ENCODE measurements at places on chromosomes 12 and 14.
A peak's percentile ranks its signal among the peaks of the same experiment; 100 is the strongest.

GRCh38 chr14:100281286-100282082, 24.8 kb downstream of the SLC25A29 start:
- no peak for DNase-seq

- no peak for DNase-seq
These were observed 1.7 kb upstream of the HOXC9 start for GRCh38 chr12:53998110-53998899.

GRCh38 chr14:96160076-96160912, 44.3 kb upstream of the BDKRB2 start:
- no peak for DNase-seq

- peak; percentile 7 for DNase-seq
These were observed 49.1 kb upstream of the CAND1 start for GRCh38 chr12:67220065-67220464.

DNA sequence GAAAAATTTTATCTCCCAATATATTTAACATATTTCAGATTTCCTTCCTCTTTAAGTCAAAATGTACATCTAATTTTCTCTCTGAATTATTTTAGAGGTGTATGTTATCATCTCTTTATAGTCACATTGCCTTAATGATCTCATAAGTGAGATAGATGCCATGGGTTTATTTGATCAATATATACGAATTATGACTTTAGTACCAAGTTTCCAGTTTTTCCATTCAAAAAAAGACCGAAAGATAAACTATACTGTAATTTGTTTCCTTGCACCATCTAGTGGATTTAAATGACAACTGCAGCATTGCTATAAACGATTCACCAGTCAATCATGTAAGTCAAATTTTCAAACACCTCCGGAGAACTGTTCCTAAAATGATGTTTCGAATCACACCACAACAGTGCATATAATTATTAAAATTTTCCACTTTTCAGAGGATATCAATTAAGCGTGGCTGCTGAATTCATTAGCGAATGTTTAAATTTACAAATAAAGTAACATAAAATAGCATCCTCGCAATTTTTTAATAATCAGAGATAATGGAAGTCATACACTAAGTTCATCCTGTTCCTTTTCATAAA, 419 bp upstream of the ATXN7L3B start:
- DNase-seq = peak; percentile 80

DNA sequence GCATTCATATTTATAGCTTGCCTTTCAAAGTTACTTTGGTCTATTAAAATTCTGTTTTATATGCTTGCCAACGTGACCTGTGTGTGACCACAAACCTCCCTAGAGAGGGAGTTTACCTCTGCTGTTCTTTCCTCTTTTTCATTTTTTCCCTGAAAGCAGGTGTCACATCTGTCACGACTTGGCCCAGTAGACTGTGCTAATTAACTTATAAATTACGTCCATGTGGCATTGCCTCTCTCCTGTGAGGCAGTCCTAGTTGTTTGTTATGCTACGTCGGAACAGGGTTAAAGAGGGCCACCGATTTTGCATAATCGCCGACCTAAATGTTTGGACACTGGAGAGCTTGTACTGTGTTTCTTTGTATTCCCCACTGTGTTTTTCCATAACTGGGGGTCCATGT, 343.9 kb upstream of the FLRT2 start:
- no peak for DNase-seq

- no peak for DNase-seq
These were observed 1005.5 kb downstream of the NRXN3 start for GRCh38 chr14:79175671-79176070.

DNA sequence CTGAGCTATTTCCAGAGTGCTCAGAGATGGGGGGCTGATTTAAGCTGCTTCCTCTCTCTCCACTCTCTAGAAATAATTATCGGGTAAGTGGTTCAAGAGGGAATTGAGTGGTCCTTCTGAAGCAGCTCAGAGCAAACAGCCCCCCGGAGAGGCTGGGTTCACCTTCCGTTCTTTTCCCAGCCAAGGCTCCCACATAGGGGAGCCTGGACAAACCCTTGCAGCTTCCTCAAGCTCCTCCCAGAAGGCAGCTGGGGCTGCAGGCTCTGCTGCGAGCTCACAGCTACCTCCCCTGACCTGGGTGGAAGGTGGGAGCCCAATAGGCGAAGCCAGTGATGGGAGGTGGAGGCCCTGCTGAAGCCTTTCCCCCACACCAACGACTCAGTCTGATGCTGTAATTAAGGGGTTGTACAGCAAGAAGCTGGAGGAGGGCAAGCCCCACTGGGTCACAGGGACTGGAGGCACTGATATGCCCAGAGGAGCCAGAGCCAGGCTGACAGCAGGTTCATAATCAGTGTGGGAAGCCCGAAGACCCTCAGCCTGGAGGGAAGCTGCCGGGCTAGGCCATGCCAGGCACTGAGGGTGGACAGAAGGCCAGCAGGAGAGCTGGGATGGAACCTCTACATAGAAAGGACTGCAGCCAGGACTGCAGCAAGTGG, 52.4 kb downstream of the ARL6IP4 start:
- peak; percentile 26 for DNase-seq

GRCh38 chr12:39062266-39062996, 157.0 kb upstream of the CPNE8 start:
- no peak for DNase-seq

DNA sequence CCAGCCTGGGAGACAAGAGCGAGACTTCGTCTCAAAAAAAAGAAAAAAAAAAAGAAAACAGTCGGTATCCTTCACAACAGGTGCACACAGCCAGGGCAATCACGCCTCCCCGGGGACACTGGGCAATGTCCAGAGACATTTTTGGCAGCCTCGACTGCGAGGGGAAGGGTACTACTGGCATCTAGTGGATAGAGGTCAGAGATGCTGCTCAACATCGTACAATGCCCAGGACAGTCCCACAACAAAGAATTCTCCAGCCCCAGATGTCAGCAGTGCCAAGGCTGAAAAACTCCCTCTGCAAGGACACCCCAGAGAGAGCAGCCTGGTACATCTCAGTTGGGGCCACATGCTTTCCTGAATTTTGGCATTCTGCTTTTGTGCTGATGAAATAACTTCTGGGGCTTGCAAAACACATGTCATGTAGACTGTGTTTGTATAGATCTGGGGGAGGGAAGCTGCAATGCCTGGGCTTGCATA, 21.5 kb downstream of the ALDH2 start:
- DNase-seq = no peak

GRCh38 chr14:94633121-94633520, 20.9 kb downstream of the SERPINA3 start:
- no peak for DNase-seq

DNA sequence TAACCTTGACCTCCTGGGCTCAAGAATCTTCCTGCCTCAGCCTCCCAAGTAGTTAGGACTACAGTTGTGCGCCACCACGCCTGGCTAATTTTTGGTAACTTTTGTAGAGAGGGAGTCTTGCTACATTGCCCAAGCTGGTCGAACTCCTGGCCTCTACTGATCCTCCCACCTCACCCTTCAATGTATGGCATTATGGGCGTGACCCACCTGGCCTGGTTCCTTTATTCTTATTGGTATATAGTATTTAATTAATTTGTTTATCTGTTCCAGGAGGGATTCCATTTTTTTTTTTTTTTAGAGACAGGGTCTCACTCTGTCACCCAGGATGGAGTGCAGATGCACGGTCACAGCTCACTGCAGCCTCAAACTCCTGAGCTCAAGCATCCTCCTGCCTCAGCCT, 40.9 kb upstream of the EAPP start:
- DNase-seq = no peak

Data from NCI-H1092 treated with DMSO at 0.1 percent for 48 hours (cell line).